ENCODE measurements at places on chromosomes 12 and 14.

GRCh38 chr12:64025174-64025958 lies 180.9 kb downstream of the SRGAP1 start:
- DNase-seq, result no peak

DNA sequence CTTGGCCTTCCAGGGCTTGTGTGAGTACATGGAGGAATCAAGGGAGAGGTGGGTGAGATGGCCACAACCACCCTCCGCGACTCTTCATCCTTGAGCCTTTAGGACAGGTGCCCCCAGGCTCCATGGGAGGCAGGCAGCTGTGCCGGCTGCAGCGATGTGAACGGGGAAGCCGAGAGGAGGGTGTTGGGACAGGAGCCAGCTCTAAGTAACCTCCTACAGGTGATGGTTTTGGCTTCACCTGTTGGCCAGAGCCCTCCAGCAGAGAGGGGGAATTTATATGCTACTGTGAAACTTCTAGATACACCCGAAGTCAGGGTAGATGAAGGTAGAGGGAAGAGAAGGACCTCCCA lies 132.2 kb upstream of the HIF1A start:
- no peak for DNase-seq

- DNase-seq, result no peak
These were observed 23.6 kb upstream of the RPLP0 start for GRCh38 chr12:120224304-120225199.

- no peak for DNase-seq
These were observed 75.9 kb downstream of the TMTC1 start for GRCh38 chr12:29707846-29708245.

DNA sequence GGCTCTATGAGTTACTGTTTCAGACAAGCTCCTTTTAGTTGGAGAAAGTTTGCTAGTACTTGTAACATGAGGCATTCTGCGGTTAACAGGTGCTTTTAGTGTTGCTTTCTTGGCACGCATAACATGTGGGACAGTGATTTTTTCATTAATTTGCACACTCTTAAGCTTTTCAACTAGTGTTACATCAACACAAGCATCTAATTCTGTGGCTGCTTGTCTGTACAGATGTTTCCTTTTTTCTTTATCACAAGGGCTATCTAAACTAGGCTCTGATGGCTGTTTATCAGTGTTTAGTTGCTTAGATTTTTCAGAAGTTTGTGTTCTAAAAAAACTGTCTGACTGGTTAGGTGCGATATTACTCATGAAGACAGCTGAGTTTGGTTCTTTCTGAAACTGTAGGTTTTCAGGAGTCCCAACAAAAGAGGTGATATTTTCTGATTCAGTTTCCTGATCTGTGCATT lies 120.1 kb downstream of the RALGAPA1 start:
- no peak for DNase-seq

DNA sequence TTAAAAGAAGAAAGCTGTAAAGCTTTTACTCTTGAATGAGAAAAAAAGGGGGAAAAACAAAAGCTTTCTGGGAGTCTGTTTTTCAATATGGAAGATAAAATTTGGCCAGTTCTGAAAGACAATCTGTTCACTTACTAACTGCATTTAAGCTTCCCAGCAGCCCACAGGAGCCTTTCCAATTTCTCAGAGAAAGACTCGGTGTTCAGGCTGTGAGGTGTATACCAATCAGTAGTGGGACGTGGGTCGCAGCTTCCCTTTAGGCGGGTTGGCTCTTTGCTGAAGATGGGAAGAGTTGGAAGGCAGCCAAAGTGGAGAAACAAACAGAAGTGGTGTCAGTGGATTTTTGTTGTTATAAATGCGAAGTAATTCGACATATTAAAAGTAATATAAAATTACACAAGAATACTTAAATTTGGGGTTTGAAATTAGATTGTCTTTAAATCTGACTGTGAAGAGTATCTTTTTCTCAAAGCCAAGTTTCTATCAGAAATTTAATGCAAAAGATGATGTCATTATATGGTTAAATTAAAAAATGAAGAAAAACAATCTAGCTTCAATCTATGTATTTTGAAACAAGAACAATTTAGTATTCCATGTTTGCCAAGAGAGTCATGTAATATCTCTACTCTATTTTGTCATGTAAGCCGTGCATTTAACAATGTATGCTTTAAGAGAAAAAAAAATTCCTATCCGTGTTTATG lies 590.2 kb upstream of the ATXN7L3B start:
- no peak for DNase-seq

Data from RWPE2 (cell line).